Mucosa of gallbladder (tissue), 1 donor: ENCODE measurements at places on chromosomes 5 and 9.
A peak's percentile ranks its signal among the peaks of the same experiment; 100 is the strongest.

GRCh38 chr5:145854651-145855258 lies 18.1 kb downstream of the GRXCR2 start:
- peak; percentile 76 for DNase-seq

DNA sequence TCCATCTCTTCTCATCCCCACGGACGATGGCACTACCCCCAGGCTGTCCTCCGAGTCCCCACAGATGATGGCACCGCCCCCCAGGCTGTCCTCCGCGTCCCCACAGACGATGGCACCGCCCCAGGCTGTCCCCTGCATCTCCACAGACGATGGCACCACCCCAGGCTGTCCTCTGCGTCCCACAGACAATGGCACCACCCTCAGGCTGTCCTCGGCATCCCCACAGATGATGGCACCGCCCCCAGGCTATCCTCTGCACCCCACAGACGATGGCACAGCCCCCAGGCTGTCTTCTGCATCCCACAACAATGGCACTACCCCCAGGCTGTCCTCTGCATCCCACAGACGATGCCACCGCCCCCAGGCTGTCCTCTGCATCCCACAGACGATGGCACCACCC lies 57.4 kb upstream of the PTCH1 start:
- no peak for DNase-seq

- no peak for DNase-seq
Measured at GRCh38 chr5:1784197-1785050, 15.2 kb downstream of the MRPL36 start.

GRCh38 chr9:69622676-69623075 lies 49.5 kb downstream of the APBA1 start:
- no peak for DNase-seq

DNA sequence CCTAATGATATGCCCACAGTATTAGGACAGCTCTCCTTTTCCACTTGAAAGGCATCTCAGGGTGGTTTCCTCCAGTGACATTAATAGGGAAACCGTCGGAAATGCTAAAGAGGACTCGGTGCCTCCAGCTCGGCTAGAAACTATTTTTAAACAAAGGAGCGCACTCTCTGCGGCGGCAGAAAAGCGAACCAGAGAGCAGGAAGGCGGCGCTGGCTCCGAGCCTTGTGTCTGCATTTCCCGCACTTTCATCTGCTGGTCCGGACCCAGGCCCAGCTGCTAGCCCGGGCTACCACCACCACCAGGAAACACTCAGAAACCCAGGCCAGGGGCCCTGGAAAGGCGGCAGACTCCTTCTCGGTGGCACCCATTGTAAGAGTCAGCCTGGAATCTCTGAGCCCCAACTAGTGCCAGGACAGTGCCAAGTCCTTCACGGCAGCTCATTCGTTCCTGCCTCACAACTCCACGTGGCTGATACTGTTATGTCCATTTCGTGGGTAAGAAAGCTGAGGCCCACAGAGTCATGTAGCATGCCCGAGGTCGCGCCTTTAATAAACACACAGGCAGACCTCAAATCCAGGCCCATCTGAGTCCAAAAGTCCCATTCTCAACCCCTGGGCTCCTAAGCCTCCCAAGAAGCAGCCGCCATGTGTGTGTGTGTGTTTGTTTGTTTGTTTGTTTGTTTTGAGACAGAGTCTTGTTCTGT lies 73.9 kb downstream of the VAV2 start:
- no peak for DNase-seq

DNA sequence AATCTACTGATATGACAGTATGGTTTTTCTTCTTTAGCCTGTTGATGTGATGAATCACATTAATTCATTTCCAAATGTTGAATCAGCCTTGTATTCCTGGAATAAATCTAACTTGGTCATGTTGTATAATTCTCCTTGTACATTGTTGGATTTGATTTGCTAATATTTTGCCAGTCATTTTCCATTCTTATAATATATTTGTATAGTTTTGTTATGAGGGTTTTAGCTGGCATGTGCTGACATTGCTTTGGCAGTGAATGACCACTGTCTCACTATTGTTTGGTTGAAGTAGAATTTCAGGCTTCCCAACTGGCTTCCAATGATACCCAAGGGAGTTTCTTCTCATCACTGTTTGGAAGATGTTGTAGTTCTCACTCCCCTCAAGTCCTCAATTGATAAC lies 983.0 kb upstream of the PTPRD start:
- no peak for DNase-seq

- no peak for DNase-seq
Measured at GRCh38 chr5:176889321-176890280, 9.5 kb downstream of the HK3 start.

- DNase-seq = no peak
Measured at GRCh38 chr5:1251678-1252580, 26.7 kb downstream of the SLC6A18 start.

DNA sequence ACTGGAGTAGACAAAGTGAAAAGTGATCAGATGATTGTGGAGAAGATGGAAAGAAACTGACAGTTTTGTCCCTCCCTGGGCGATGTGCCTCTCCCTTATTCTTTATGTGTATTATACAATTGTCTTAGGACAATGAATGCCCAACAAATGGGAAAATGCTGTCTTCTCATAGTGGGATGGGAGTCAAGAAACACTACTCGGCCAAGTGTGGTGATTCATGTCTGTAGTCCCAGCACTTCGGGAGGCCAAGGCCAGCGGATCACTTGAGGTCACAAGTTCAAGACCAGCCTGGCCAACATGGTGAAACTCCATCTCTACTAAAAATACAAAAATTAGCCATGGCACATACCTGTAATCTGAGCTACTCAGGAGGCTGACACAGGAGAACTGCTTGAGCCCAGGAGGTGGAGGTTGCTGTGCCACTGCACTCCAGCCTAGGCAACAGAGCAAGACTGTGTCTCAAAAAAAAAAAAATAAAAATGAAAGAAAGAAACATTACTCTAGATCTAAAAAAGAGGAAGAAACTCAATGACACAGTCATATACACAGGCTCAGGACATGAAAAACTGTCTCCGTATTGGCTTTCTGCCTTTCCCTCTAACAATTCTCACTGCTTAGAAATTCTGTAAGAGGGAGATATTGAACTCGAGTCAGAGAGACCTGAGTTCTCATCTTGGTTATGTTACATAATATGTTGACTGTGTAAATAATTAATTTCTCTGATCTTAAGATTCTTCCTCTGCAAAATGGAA lies 67.9 kb upstream of the TARS1 start:
- no peak for DNase-seq

GRCh38 chr5:67047160-67047559 lies 149.4 kb downstream of the CD180 start:
- DNase-seq = peak; percentile 40

GRCh38 chr5:92800365-92800764 lies 780.7 kb downstream of the NR2F1-AS1 start:
- no peak for DNase-seq

- DNase-seq = peak; percentile 10
Measured at GRCh38 chr5:372996-373709, 51.6 kb downstream of the AHRR start.

DNA sequence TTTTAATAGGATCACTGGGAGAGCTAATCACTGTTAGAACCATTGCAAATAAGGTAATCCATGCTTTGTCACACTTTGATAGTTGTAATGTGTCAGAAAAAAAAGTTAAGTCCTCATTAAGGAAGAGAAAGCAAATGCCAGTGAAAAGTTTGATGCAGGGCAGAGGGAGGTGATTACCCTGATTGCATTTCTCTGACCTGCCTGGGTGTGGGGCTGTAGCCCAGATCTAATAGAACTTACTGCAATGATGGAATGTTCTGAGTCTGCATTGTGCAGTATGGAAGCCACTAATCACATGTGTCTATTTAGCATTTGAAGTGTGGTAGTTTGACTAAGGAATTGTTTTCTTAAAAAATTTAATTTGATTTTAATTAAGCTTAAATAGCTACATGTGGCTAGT lies 202.7 kb downstream of the ATP10B start:
- no peak for DNase-seq

DNA sequence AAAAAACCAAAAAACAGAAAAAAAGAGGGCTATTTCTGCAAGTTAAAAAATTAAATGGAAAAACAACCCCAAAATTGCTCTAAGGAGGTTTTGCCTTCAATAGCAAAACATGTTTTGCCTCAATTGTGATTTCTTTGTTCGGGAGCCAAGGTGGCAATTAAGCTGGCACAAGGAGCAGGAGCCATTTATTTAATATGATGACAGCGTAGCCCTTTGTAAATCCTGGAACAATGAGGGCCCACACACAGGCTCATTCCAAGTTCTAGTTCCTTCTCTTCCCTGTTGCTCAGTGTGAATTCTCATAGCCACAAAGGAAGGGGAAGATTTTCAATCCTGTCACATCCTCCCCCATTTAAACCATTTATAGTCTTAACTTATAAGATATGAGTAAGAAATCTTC lies 353.2 kb downstream of the PDE4D start:
- DNase-seq = no peak

DNA sequence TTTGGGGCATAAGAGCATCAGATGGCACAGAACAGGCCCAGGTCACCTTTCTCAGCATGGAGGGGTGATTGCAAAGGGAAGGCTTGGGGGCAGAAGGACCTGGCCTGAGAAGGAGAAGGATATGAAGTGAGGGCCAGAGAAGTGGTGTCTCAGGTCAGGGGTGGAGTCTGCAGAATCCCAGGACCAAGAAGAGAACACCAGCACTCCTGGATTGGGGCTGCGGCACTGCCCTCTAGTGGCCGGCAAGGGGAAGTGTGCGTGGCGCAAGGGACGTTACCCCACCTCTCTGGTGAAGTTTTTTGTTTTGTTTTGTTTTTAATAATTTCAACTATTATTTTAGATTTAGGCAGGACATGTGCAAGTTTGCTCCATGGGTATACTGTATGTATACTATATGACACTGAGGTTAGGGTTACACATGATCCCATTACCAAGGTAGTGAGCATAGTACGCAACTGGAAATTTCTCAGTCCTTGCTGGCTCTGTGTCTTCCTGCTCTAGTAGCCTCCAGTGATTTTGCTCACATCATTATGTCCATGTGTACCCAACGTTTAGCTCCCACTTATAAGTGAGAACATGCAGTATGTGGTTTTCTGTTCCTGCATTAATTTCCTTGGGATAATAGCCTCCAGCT lies 1548.6 kb downstream of the EFNA5 start:
- no peak for DNase-seq

GRCh38 chr5:96957254-96958049 lies 21.6 kb downstream of the LNPEP start:
- DNase-seq = no peak

- no peak for DNase-seq
Measured at GRCh38 chr5:38830521-38831051, 15.2 kb upstream of the OSMR start.

DNA sequence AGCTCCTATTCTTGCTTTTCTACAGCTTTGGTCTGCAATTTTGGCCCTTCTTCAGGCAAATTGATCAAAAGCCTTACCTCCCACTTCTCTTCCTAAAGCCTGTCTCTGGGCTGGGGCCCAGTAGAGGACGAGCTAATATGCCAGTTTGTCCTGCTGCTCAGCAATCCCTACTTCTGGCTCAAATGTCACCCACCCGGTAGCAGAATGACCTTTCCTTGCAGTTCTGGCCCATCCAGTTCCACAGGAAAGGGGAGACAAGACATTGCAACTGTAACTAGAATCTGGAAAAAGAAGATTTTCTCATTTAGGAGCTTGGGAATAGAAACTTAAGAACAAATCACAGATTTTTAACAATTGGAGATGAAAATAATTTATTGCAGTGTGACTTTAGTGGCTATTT lies 261.5 kb downstream of the RAB3C start:
- DNase-seq = no peak

DNA sequence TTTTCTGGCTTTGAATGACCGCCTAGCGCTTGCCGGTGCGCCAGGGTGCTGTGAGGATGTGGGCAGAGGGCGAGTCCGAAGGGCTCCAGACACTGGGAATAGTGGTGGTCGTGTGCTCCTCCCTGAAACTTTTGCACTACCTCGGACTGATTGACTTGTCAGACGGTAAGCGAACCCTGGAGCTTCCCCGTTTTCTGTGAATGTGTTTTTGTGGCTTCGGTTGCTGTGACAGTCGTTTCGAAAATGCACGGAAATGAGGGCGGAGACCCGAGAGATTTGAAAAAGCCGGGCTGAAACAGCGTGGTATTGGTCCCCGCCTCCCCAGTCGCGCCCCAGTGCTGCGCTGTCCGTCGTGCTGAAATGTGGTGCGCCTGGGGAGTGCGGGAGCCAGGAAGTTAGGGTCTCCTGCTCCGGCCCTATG lies 102.5 kb upstream of the GABRP start:
- DNase-seq = peak; percentile 22

DNA sequence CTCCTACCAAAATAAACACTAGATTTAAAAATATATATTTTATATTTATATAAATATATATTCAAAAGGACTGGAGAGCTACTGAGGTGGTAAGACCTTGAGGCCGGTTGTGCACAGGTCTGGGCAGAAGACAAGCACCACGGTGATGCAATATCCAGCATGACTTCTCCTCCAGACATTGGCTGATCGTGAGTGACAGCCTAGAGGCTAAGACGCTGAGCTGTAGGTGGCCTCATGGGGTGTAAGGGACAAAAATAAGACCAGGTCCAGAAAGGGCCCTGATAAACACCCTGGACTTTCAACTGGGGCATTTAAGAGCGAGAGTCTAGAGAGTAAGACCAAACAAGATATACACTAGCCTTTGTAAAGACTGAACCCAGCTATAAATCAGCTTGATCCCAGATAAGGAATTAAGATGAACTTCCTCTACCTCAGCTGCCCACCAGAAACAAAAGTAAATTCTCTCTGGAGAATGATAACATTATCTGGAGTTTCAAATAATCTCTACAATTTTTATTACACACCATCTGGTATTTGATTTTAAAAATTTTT lies 14.2 kb upstream of the C5orf47 start:
- DNase-seq = no peak

DNA sequence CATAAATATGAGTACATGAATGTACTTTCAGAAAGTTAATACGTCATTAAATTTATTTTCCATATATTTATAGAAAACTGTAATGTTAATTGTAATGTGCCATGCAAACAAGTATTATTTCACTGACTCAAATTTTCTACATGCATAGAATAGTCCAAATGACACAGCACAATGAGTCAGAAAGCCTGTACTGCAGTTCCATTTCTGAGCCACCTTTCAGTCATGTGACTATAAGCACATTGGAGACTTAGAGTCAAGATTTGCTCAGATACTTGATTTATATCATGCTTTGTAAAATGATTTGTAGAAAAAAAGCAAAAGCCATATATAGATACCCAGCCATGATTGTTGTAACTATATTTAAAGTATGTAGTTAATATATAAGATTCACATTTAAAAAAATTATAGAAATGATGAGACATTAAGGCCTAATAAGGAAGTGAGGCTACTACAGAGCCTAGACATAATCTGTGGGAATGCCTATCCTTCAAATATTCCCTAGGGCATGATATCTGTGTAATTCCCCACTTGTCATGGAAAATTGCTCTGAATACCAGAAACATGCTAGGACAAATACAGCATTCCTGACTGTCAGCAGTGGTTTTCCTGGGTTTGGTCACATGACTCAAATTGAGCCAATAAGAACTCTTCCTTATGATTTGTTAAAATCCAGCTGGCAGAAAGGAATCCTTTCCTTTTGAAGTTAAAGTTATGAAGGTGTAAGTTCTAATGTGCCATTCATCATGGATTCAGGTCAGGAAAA lies 50.0 kb downstream of the PTPRD start:
- no peak for DNase-seq

- DNase-seq = no peak
Measured at GRCh38 chr5:122439645-122440044, 127.6 kb downstream of the SNCAIP start.

- DNase-seq = no peak
Measured at GRCh38 chr9:26791274-26791673, 101.3 kb downstream of the CAAP1 start.
